ENCODE measurements at places on chromosomes 11 and 22.

DNA sequence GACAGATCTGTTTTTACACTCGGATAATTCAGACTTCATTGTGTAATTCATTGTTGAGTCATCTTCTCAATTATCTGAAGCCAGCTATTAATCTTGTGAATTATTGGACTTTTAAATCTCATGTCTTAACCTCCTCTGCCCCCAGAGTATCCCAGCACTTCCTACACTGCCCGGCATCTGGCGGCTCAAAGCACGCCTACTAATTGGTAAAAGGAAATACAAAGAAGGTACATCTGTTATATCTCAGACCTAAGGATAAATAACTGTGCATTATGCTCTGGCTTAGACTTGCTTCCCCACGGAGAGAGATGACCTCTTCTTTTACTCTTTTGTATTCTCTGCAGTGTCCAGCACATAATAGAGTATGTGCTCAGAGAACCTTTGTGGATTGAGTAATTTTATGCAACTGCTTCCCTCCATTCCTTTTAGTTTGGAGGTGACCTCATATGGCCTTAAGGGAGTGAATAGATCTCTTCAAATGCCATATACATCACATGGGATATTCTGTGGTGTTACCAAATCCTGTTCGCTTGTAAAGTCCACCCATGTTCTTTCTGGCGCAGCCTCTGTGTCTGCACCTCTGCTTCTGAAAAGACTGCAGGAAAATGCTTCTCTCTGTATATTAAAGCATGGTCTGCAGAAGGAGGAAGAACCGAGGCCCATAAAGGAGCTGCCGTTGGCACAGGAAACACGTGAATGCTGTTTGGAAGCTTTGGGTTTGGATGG lies 125.6 kb upstream of the SORL1-AS1 start:
- H3K27me3 ChIP-seq = no peaks in the 10 kb centered on the region
- DNase-seq = no peak
- no peak overlapping the region for H3K27ac ChIP-seq

GRCh38 chr11:79440571-79441460 lies at the start of gene TENM4:
Gene TENM4 (minus strand): TSS chr11:79441030. CDS start chr11:79069944, 371,086 bp downstream.
- H3K4me1 ChIP-seq = peaks cover 30% of the 10 kb centered on the region
- DNase-seq = peak; percentile 49
- peaks cover 85% of the 10 kb centered on the region for H3K27me3 ChIP-seq

DNA sequence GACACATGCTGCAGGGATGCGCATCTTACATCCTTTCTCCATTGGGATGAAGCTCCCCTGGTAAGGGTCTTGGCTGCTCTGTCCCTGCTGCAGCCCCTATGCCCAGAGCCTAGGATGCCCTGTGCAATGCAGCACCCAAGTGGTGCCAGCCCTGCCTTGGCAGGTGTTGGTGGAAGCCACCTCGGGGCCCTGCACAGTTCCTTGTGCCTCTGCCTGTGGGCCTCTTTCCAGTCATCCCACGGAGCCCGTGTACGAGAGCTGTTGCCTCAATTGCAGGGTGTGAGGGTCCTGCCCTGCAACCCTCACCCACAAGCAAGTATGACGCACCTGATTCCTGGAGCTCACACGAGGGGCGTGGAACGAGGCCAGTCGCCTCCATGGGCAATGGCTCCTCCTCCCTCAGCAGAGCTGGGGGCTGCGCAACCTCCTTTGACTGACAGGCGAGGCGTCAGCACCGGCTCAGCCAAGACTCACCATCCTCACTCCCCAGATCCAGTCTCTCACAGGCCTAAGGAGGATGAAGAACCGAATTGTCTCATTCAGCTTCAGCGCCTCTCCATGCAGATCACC lies 719.6 kb downstream of the BRD1 start:
- H3K36me3 ChIP-seq = peaks cover 4% of the 10 kb centered on the region
- no peaks in the 10 kb centered on the region for H3K27me3 ChIP-seq
- H3K4me3 ChIP-seq = no peak overlapping the region

DNA sequence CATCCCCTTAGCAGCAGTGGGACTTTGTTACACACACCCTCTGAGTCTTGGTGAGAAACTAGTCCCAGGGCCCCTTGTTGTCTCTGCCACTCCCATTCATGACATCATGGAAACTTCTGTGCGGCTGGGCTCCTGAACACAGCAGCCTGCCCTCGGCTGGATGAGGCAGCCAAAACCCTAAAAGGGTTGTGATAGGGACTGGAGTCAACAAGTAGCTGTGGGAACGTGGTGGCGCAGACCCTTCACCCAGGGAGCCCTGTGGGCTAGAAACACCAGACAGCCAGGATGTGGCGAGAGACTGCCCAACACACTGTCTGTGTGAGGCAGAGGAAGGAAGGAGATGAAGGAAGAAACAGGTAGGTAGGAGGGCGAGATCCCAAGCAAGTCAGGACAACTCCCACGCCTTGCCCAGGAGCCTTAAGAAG lies 3.9 kb downstream of the CD3D start:
- no peak overlapping the region for H3K4me3 ChIP-seq
- no peaks in the 10 kb centered on the region for H3K27me3 ChIP-seq
- H3K27ac ChIP-seq = no peak overlapping the region

DNA sequence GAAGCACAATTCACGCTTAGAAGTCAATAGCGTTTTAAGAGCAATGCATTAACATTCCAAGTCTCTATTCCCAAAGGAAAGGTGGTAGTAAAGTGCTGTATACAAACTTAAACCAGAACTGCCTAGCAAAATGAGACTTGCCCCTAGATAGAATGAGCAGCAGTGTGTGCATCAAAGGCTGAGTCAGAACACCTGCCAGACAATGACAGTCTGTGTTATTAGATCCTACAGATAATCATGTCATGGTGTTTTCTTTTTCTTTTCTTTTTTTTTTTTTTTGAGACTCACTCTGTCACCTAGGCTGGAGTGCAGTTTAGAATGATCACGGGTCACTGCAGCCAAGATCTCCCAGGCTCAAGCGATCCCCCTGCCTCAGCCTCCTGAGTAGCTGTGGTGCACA lies 1.6 kb downstream of the RTCB start:
- peak overlapping the region; percentile 73 for H3K4me3 ChIP-seq
- H3K4me1 ChIP-seq = peaks cover 6% of the 10 kb centered on the region
- H3K27ac ChIP-seq = no peak overlapping the region
- no peaks in the 10 kb centered on the region for H3K27me3 ChIP-seq
- peaks cover 30% of the 10 kb centered on the region for H3K36me3 ChIP-seq
- DNase-seq = no peak

DNA sequence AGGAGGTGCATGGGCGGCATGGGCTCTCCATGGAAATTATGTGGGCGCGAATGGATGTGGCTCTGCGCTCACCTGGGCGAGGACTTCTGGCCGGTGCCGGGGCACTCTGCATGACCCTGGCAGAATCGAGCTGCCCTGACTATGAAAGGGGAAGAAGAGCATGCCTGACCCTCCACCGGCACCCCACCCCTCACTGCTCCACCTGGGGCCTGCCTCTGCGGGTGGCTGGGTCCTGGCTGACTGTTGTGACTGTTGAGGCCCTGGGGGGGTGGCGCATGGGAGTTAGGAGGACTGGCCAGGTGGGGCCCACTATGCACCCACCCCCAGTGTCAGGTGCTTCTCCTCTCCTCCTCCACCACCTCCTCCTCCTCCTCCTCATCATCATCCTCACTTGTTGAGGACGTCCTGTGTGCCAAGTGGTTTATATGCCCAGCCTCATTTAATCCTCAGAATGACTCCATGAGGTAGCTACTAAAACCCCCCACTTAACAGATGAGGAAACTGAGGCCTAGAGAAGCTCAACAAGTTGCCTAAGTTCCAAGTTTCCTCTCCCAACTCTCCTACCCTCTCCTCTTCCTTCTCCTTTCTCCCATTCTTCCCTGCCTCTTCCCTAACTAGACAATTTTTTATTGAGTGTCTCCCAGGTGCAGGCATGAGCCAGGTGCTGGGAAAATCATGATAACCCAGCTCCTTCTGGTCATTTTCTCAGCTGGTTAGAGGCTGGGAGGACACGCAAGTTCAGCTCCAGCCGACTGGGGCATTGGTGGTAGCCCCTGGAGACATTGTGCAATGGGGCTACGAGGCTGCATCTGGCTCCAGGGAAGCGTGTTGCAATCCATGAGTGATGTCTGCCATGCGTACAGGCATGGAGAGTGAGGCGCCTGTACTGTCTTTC lies 2.3 kb downstream of the MYEOV start:
- no peaks in the 10 kb centered on the region for H3K27me3 ChIP-seq
- no peak overlapping the region for H3K27ac ChIP-seq
- no peaks in the 10 kb centered on the region for H3K4me1 ChIP-seq
- no peak for DNase-seq
- H3K36me3 ChIP-seq = no peaks in the 10 kb centered on the region

DNA sequence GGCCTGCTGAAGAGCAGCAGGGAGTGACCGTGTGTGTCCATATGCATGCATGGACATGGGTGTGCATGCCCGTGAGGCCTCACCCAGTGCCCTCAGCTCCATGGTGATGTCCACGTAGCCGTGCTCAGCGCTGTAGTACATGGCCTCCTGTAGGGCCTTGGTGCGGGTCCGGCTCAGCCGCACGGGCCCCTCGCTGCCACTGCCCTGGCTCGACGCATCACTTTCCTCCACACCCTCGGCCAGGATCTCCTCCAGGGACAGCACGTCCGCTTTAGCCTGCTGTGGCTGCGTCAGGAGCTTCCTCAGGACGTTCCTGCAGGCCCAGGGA lies 57.0 kb downstream of the NAT10 start:
- H3K36me3 ChIP-seq = no peaks in the 10 kb centered on the region
- H3K27me3 ChIP-seq = no peaks in the 10 kb centered on the region
- H3K4me3 ChIP-seq = no peak overlapping the region
- no peak overlapping the region for H3K27ac ChIP-seq

- peak within 1 kb of the TSS; percentile 91 for H3K4me3 ChIP-seq
- H3K27ac ChIP-seq = no peak within 1 kb of the TSS
- H3K36me3 ChIP-seq = no peaks in the 10 kb centered on the region
- peak; percentile 61 for DNase-seq
- 0 out of 2 replicates have a peak, but pooled peaks cover 2% of the 10 kb centered on the region for H3K27me3 ChIP-seq
- H3K4me1 ChIP-seq = peaks cover 44% of the 10 kb centered on the region
Measured at GRCh38 chr11:46277622-46278386, at the start of gene CREB3L1. Gene CREB3L1 (plus strand): TSS chr11:46277662. CDS start chr11:46278112, 450 bp downstream.

DNA sequence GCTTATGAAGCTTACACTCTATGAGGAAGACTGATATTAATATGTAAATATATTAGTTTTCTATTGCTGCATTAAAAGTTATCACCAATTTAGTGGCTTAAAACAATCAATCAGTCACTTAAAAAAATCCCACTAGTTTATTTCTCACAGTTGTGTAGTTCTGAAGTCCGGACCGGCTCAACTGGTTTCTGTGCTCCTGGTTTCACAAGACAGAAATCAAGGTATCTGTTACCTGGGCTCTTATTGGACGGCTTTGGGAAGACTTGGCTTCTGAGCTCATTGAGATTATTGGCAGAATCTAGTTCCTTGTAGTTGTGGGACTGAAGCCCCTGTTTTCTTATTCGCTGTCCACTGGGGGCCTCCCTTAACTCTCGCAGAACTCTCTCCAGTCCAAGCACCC lies 343.0 kb downstream of the RAB38 start:
- no peak overlapping the region for H3K27ac ChIP-seq
- no peak overlapping the region for H3K4me3 ChIP-seq
- DNase-seq = no peak
- H3K27me3 ChIP-seq = no peaks in the 10 kb centered on the region
- H3K4me1 ChIP-seq = no peaks in the 10 kb centered on the region

Data from GM23338 (cell line).